Colonic mucosa (tissue), 4 donors: ENCODE measurements at places on chromosomes 1 and 21. TPM values are rescaled to one million over a fixed set of nuclear protein-coding genes. Genes with fewer than 3 reads are reported as not detected.

GRCh38 chr1:21670956-21671902, 2.1 kb upstream of the RAP1GAP start:
- no peak for DNase-seq

GRCh38 chr1:39326836-39327235, 122.3 kb downstream of the MACF1 start:
- DNase-seq: no peak

GRCh38 chr1:88892357-88892877, 1.1 kb upstream of the GTF2B start:
- no peak for DNase-seq

GRCh38 chr1:203368624-203369451, 17.9 kb upstream of the FMOD start:
- peak; percentile 52 for DNase-seq

DNA sequence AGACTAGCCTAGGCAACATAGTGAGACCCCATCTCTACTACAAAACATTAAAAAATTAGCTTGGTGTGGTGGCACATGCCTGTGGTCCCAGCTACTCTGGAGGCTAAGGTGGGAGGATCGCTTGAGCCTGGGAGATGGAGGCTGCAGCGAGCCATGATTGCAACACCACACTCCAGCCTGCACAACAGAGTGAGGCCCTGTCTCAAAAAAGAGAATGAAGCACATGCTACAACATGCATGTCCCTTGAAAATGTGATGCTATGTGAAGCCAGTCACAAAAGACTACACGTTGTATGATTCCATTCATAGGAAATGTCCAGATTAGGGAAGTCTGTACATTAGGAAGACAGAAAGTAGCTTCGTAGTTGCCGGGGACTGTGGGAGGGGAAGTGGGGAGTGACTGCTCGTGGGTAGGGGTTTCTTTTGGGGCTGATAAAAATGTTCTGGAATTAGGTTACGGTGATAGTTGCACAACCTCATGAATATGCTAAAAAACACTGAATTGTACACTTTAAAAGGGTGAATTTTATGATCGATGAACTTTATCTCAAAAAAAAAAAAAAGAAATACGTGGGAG, 202.1 kb downstream of the KAZN start:
- no peak for DNase-seq

DNA sequence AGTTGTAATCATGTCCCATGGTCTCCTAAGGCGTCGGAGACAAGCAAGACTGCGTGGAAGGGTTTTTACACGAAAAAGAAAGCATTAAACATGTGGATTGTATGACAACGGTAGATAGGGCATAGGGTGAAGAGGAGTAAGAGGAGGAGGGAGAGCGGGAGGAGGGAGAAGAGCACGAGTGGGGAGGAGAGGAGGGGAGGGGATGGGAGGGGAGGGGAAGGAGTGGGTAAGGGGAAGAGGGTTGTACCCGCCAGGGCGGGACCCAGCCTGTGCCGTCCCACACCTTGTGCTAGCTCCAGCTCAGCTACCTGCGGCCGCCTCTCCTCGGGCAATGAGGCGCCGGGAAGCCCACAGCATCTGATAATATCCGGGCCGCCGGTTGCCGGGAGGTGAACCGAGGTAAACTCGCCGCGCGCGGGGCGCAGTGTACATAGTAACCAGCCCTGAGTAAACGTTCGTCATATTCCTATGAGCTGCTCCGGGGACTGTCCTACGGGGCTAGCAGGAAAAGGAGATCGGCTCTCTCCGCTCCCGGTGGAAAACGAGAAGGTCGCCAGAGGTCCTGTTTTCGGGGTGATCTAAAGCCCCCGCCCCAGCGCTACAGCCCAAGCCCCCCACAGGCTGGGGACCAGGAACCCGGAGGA, 449 bp upstream of the RCAN3 start:
- DNase-seq: peak; percentile 79

DNA sequence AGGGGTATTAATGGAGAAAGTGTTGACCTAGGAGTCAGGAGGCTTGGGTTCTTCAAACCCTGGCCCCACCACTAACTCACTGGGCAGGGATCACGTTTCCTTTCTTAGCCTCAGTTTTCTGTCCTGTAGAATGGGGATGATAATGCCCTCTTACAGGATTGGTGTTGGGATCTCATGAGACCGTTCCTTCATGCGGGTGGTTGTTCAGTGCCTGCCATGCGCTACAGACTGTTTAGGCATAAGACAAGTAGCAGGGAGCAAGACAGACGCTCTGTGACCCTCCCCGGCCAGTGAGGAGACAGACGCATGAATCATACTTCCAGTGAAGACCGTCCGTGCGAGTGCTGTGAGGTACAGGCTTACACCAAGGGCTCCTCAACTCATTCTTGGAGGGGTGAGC, 81.7 kb downstream of the MAN1C1 start:
- no peak for DNase-seq

DNA sequence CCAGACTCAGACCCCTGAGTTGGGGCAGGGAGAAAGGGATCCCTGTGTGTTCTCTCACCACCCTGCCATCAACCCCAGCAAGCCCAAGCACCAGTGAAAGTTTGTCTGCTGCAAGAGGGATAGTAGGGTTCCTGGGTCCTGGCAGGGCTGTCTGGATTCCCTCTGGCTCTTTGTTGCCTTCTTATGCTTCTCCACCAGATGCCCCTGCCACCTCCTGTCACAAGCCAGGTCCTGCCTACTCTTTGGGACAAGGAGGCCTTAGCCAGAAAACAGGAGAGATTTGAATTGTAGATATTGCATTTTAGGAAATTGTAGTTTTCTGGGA, 21.7 kb downstream of the UBE2T start:
- no peak for DNase-seq

DNA sequence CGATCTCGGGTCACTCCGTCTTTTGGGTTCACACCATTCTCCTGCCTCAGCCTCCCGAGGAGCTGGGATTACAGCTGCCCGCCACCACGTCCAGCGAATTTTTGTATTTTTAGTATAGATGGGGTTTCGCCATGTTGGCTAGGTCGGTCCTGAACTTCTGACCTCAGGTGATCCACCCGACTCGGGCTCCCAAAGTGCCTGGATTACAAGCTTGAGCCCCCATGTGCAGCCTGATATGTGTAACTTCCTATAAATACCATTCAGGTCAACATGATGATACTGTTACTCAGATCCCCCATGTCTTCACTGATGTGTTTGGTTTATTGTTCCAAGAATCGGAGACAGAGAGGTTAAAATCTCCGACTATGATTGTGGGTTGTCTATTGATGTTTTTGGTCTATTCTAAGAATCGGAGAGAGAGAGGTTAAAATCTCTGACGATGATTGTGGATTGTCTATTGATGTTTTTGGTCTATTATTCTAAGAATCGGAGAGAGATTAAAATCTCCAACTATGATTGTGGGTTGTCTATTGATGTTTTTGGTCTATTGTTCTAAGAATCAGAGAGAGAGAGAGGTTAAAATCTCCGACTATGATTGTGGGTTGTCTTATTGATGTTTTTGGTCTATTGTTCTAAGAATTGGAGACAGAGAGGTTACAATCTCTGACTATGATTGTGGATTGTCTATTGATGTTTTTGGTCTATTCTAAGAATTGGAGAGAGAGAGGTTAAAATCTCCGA, 17.0 kb downstream of the C1orf159 start:
- DNase-seq: no peak

DNA sequence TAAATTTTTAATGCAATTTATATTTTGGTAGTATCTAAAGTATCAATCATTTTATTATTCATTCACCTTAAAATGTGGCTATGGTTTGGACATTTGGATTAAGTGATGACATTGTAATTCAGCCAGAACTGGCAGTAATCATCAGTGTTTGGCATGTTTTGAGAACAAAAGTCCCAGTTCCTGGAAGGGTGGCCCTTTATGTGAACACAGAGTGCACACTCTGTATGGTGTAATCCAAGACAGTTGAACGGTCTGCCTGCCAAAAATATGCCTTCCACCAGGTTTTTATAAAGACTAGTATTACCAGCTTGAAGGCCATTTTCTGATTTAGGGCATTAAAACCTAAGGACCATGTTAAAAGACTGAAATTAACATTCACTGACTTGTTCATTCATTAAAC, 448.7 kb downstream of the LTN1 start:
- no peak for DNase-seq

- DNase-seq: no peak
Observed at GRCh38 chr1:70358921-70359564, 4.5 kb upstream of the ANKRD13C start.

Gene CITED4
- total RNA-seq: 3.4 TPM

Gene IQGAP3
- 57.9 TPM for total RNA-seq

Gene CTSE
- 10.8 TPM for total RNA-seq

Gene SLC16A4
- 0.79 TPM for total RNA-seq

Gene RHBG
- 0.12 TPM for total RNA-seq

Gene PERM1
- not detected for total RNA-seq
